ENCODE measurements at places on chromosomes 13 and 19.
A peak's percentile ranks its signal among the peaks of the same experiment; 100 is the strongest.

DNA sequence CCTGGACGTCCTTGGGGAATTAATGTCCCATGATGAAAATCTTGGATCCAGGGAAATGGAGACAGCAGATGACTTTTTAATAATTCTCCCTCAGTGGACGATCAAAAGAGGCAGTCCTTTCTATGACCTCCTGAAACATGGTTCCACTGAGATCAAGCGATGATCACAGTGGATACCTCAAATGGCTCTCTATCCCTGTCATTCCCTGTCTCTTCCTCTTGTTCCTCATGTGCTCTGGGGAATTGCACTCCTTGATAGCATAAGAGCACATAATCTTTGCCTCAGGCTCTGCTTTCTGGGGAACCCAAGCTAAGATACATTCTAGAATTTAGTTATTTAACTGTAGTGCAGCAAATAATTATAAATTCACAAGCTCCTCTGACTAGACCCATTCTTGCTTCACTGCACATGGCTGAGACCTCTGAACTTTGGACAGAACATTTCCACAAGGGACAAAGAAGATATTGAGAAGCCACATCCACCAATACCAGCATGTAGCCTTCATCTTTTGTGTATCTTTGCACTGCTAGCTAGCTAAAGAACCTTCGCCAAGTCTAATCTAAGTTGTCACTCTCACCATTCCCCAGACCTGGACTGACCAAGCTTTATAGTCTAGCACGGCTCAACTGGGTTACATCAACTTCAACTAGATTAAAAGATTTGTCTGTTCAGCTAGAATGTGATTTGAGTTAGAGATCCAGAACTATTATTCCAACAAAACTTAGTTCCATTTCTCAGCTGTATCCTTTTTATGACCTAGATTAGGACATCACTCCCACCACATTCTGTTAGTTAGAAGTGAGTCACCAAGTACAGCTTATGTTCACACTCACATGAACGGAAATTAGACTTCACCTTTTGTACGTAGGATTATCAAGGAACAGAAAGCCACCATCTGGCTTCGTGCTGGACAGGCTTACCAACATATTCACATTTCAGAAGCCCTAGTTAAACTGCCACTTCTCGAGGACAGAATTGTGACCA, 142.7 kb downstream of the SUCLA2 start:
- DNase-seq = no peak

GRCh38 chr13:25171170-25171516, 945 bp downstream of the AMER2 start:
- no peak for DNase-seq

- DNase-seq = no peak
These were observed 14.0 kb upstream of the URI1 start for GRCh38 chr19:29927944-29928625.

DNA sequence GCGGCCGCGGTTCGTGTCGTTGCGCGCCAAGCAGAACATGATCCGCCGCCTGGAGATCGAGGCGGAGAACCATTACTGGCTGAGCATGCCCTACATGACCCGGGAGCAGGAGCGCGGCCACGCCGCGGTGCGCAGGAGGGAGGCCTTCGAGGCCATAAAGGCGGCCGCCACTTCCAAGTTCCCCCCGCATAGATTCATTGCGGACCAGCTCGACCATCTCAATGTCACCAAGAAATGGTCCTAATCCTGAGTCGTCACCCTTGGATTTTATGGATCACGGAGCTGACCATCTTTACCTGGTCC, 475 bp downstream of the MRPL57 start:
- DNase-seq = no peak

DNA sequence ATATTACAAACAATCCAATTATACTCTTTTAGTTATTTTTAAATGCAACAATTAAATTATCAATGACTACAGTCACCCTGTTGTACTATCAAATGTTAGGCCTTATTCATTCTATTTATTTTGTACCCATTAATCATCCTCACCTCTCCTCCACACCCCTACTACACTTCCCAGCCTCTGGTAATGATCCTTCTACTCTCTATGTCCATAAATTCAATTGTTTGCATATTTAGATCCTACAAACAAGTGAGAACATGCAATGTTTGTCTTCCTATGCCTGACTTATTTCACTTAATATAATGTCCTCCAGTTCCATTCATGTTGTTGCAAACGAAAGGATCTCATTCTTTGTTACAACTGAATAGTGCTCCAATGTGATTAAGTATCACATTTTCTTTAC, 1414.6 kb downstream of the SLITRK1 start:
- no peak for DNase-seq

DNA sequence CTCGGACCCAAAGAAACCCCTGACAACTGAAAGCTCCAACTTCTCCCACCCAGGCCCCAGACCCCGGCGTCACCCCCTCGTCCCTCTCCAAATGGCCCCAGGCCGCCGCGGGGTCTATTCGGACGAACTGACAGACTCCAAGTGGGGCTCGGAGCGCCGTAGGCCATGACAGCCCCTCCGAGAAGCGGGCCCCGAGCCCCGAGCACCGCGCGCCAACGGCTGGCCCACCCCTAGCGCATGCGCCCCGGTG, 360 bp downstream of the DDX39A start:
- no peak for DNase-seq

DNA sequence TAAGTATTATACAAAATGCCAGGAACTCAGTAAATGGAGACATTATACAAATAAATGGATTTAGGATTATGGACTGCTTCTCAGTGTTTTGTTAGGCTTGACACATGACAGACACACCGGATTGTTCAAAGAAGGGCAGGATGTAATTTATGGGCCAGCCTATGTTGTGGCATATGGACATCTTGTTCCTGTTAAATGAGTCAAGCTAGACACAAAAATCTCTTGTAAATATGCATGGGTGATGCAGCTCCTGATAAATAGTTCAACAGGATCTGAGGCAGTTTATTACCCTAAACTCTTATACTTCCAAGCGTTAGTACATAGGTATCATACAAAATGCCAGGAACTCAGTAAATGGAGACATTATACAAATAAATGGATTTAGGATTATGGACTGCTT, 502.3 kb downstream of the TBC1D4 start:
- DNase-seq = no peak

DNA sequence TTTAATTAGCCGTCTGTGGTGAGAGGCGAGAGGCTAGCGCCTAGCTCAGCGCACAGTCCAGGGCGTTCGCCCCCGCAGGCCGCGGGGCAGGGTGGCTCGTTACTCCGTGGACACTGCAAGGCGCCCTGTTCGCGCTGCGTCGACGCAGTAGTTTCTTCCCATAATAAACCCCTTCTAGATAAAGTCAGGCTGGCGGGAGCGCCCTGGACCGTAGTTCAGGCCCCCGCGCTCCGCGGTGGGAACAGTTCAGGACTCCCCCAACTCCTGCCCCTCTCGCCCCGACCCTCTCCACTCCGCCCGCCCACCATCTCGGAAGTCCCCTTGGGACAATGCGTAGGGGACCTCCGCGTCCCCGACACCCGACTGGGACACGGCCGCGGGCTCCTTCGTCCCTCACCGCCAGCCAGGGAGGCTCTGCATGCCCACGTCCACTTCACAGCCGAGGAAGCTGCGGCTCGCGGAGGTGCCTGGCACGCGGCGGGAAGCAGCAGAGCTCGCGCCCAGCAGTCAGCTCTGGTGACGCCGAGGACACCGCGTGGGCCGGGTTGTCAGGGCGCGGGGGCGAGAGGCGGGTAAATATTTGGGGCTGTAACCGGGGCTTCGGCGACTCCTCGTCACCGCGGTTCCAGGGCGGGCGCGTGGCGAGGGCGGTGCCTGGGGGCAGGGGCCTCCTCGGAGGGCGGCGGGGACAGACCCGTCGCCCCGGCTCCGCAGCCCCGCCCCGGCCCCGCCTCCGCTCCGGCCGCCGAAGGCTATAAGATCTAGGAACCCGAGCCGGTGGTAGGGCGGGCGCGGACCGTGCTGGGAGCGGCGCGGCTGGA, at the start of gene RGCC:
TSS of gene RGCC (plus strand) at position 783 of the 821 bp plus-strand sequence. CDS start 158 bp downstream, outside the sequence.
- peak; percentile 50 for DNase-seq

DNA sequence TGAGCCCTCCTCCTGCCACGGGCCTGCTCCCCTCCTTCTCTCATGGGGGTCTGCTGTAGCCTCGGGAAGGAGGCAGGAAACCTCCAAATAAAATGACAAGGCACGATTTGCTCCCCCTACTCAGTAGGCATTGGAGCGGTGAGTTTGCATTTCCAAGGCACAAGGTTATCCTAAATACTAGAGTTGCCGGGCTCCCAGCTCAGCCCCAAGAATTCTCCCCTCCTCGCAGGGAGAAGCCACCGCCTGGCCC, 1.5 kb downstream of the CEBPA start:
- no peak for DNase-seq

GRCh38 chr13:113402471-113403254, 38.7 kb upstream of the GRTP1 start:
- DNase-seq = no peak

Measured in MM.1S (cell line).